ENCODE measurements at places on chromosomes 11 and 22.

DNA sequence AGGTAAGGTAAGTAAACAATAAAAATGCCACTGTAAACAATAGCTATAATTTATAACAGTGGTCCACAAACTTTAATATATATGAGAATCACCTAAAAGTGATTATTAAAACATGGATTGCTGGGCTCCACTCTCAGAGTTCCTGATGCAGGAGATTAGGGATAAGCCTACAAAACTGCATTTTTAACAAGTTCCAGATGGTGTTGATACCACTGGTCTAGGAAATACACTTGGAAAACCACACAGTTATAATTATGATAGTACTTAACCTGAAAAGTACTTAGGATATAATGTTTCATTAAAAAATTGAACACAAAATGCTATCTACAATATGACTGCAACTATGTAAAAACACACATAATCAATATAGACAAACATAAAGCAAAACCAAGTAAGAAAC, 20.4 kb downstream of the FCHSD2 start:
- DNase-seq = no peak

DNA sequence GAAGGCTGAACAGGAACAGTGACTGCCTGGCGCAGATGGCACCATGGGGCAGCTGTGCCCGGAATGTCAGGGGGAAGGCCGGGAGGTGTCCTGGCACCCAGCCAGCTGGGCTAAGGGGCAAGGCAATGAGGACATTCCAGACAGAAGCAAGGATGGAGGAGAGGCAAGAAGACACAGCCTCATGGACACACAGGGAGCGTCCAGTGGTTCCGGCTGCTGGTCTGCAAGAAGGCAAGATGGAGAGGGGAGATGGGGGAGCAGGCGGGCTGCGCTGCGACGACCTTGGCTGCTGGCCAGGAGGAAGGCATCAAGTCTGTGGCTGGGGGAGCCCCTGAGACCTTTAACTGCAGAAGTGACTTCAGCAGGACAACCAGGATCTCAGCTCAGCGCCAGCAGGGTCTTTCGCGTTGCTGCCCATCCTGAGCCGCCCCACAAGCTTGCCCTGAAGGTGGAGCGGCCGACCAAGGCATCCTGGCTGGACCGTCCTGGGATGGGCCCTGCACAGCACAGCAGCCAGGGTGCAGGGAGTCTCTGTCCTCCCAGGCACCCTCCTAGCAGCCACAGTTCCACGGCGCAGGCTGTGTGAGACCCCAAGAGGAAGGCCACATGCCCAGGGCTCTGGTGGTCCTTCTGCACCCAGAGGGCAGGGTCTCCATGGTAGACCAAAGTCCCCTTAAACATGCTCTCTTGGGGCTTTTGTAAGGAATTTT, 531.7 kb downstream of the BRD1 start:
- DNase-seq = no peak

DNA sequence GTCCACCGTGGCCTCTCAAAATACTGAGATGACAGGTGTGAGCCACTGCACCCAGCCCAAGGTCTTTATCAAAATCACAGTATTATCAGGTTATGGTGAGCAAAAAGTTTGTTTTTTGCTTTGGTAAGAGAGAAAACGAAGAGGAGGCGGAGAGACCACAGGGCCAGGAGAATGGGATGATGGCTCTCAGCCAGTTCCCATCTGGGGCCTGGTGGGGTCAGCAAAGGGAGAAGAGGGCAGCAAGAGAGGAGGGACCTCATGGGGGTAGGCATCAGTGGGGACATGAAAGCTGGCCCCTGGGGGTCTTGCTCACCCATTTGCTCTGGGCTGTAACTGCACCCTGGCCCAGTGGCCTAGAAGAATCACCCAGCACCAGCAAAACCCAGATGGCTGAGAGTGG, 190.2 kb downstream of the SHANK2 start:
- DNase-seq = no peak

GRCh38 chr11:44992181-44992582, 41.5 kb upstream of the TP53I11 start:
- DNase-seq = no peak

DNA sequence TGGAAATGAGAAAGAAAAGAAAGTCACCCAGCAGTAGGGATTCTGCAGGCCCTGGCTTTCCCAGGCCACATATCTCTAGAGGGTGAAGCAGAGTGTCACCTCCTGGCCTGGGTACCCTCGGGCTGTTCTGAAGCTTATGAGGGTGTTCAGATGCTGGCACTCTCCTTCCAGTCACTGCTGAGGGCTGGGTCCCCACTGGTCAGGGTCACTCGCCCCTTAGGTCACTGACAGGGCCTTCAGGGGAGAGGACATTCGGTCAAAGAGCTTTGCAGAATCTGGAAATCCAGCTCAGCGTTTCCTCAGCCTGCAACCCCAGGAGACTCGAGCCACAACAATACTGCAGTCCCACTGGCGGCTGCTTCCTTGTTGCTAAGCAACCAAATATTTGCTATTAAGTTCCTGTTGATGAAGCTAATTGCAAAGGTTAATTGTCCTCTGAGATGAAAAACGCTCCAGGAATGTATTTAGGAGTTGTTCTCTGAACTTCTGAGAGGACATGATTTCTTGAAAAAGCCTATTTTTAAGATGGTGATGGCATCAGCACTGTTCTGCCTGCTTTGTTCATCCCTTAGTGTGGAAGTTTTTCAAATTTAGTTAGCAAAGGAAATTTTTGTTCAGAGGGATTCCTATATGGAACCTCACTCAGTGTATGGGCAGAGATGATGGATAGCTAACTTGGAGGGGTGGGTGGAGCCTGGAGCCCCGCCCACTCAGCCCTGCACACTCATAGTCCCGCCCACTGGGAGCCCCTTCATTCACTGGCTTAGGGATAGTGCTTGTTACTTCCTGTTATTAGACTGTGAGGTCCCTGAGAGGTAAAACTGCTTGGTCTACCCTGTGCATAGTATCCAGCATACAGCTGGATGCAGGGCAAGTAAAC, 109.2 kb downstream of the CSNK2A3 start:
- peak; percentile 34 for DNase-seq

GRCh38 chr11:98771791-98772190, 249.0 kb upstream of the CNTN5 start:
- no peak for DNase-seq

GRCh38 chr11:272195-272930, 5.8 kb upstream of the NLRP6 start:
- no peak for DNase-seq

All from HAP-1 (cell line).